ENCODE measurements at places on chromosomes 7 and 10.
A peak's percentile ranks its signal among the peaks of the same experiment; 100 is the strongest.

- no peak for DNase-seq
Measured at GRCh38 chr7:26683277-26683676, 181.1 kb downstream of the SKAP2 start.

GRCh38 chr10:112369495-112370423 is 4.2 kb upstream of the ACSL5 start:
- DNase-seq, result no peak

GRCh38 chr7:2873686-2874551 is 29.8 kb upstream of the GNA12 start:
- DNase-seq, result no peak

- DNase-seq, result no peak
Measured at GRCh38 chr10:58791137-58791536, 278.5 kb downstream of the BICC1 start.

GRCh38 chr10:54843085-54843646 is 42.1 kb upstream of the PCDH15 start:
- DNase-seq, result no peak

- DNase-seq, result peak; percentile 60
Measured at GRCh38 chr10:49053053-49053997, 62.0 kb downstream of the VSTM4 start.

DNA sequence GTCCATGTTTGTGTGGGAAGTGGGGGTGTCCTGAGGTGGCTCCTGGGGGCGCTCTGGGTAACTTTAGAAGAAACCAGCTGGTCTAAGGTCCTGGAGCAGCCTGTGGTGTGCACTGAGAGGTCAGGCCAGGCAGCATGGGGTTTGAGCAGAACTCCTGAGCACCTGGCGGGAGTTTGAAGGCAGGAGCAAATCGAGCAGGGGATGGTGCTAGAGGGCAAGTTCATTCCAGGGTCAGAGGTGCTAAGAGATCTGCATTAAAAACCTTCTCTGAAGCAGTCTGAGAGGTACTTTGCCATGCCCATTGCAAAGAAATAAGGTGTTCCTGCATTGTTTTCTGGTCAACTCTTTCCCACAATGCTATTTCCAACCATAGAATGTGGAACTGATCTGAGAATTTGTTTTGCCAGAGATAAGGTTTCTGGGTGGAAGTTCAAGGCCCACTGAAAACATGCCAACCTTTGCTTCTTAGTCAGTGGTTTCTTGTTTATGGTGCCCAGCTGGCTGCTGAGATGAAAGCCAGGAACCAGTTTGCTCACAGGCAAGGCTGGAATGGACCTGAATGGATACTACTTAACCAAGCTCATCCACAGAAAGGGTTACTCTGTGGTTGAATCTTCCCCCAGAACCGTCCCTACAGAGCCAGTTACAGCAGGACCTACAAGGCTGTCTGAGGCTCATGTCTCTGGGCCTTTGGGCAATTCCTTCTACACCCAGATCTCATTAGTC is 136.3 kb upstream of the TMEM72 start:
- no peak for DNase-seq

DNA sequence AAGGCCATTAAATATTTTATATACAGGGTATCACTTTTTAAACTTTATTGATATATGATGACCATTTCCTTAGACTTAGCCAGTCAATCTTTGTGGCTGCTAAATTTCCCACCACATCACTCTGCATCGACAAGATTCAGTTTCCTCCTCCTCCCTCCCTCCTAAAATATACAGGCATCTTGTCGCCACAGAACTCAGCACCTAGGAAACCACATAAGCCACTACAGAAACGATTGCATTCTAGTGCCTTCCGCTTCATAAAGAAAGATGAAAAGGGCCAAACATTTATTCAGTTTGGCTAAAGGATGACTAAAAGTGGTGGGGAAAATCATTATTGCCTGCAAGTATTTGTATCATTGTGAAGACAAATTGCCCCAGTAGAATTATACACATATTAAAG is 30.7 kb downstream of the ERCC6 start:
- DNase-seq, result no peak

GRCh38 chr7:4713183-4713784 is 31.2 kb downstream of the FOXK1 start:
- no peak for DNase-seq

DNA sequence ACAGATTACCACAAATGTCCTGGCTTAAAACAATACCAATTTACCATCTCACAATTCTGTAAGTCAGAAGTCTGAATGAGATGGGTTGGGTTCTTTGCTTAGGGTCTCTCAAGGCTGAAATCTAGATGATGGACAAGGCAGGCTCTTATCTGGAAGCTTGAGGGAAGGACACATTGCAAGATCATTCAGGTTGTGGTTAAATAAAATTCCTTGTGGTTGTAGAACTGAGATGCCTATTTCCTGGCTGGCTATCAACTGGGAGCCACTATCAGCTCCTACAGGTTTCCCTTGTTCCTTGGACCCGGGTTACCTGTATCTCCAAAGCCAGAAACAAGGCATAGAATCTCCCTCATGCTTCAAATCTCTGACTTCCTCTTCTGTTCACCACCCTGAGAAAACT is 148.4 kb downstream of the MDFIC start:
- no peak for DNase-seq

DNA sequence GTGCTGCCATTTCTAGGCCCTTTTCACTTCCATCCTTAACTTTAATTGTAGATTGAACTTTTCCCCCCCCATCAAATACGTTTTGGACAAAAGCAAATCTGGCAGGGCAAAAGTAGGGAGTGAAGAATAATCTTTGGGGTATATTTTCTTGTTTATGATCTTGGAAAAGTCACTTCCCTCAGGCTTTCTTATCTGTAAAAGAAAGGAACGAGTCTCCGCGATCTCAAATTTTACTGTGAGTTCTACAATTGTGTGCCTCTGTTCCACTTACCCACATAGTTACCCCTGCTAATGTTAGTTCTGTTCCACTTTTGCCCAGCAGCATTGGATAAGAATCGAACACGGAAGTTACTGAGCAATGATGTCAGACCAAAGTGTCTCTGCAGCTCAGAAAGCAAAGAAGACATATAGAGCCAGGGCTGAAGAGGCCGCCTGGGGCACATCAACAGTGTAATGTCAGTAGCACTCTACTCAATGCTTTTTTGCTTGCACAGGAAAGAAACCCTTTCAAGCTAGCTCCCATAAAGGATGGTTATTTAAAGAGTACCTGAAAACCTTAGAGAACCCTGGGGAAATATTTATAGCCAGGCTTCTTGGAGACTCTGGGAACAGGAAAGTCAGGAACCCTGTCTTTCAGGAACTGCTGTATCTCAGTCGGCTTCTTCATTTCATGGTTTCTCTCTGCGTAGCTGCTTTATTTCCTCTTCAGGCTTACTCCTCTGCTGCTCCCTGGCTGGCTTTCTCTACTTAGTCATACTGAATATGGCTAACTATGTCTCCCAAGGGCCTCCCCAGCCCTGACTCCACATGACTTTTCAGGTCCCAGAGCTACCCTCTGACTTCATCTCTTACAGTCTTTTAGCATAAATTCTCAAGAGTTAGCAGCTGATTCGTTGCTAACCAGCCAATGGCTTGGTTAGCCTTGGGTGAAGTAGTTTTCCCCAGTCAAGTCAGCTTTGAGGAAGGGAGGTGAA is 123.7 kb upstream of the FAM3C start:
- no peak for DNase-seq

DNA sequence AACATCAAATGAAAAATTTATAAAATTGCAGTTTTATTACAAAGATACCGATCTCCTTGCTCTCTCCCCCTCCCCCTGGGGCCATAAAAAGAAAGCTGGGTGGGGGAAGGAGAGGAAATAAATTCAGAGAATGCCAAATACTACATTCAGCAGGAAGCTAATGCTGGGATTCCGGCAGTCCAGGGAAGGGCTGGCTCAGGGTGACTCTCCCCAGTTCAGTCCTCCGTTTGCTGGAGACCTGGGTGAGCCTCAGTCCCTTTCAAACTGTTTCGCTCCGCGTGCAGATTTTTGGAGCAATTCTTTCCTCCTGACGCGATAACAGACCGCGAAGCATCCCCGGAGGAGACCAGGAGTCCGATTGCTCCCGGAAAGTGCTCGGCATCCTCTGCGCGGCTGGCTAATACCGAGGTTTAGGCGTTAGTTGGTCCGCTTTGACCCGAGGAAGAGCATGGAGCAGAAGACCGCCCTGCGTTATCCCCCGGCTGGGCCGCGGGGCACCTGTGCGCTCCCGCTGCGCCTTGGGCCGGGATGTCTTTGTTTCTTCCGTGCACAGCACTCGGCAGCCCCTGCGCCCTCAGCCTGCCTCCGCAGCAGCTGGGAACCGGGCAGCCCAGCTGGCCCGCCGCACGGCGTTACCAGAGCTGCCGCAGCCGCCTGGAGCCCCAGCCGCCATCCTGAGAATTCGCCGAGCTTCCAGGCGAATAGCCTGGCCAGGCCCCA is 3.9 kb upstream of the HOXA2 start:
- DNase-seq, result peak; percentile 63

- DNase-seq, result peak; percentile 60
Measured at GRCh38 chr7:69162931-69163670, 435.2 kb upstream of the AUTS2 start.

DNA sequence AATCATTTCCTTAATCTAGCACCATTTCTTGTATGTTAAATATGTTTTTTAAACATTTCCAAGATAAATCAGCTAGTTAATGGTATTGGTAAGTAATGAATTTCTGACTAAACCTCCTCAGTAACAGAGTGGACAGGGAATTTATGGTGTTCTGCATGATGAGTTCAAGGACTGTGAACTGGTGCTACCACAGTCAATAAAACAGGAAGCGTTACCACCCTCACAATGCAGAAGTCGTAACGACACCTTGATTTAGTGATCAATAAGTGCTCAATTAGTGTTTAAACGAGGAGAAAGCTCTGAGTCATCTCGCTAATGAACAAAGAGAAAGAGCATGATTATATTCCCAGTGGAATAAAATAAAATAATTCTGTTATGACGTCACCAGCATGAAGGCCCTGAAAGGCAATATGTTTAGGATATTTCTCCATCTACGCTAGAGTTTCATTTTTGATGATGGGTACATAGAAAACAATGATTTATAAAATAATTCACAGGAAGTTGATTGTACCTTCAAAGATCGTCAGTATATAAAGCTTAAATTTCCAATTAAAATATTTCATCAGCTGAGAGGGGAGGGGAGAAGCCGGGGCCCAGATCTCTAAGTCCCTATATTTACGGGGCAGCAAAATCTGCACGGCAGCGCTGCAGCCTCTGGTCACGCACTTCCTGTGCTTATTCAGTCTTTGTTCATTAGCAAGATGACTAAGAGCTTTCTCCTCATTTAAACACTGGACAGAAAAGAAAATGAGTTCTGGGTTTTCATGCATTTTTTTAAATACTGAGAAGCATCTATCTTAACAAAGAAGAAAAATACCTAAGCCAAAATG is 400.5 kb downstream of the PTPRN2 start:
- no peak for DNase-seq

DNA sequence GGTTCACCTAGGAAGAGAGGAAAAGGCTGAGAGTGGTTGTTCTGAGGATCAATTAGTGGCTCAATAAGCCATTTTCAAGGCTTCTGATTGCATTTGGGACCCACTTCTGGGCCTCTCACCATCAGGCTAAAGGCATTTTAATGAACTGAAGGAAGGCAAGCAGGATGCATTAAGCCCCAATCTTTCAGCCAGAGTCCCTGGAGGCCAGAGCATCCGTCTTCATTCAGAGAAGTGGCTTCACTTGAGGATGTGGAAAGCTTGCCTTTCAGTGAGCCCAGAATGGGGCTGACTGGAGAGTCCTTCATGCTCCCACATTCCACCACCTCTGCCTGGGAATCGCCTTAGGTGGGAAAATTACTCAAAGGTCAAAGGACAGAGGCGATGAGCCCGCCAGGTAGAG is 41.8 kb downstream of the COL17A1 start:
- no peak for DNase-seq

GRCh38 chr7:52749880-52750279 is 285.6 kb upstream of the POM121L12 start:
- DNase-seq, result no peak

DNA sequence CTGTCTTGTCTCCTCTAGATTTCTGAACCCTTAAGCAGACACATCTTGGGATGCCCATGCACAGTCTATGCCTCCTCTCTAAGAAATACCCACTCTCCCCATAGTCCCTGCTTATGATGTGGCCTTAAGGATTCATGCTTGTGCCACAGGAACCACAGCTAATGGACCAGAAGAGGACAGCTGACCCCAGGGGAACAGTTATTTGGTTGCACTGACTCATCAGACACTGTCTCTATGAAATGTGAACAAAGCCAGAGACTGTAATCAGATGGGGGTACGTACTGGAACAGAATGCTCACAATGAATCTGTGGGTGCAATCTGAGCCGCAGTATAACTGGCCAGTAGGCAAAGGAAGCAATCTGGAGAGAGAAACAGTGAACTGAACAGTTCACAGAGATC is 121.9 kb downstream of the USP6NL start:
- DNase-seq, result no peak

- no peak for DNase-seq
Measured at GRCh38 chr7:55070271-55070743, 51.5 kb downstream of the EGFR start.

GRCh38 chr10:5569568-5569967 is 44.8 kb downstream of the CALML3 start:
- no peak for DNase-seq

GRCh38 chr10:90126256-90126595 is 424.8 kb downstream of the KIF20B start:
- no peak for DNase-seq

GRCh38 chr7:105298439-105298894 is 90.3 kb downstream of the SRPK2 start:
- DNase-seq, result no peak
